SW480 (cell line): ENCODE measurements at places on chromosomes 5 and 9.

DNA sequence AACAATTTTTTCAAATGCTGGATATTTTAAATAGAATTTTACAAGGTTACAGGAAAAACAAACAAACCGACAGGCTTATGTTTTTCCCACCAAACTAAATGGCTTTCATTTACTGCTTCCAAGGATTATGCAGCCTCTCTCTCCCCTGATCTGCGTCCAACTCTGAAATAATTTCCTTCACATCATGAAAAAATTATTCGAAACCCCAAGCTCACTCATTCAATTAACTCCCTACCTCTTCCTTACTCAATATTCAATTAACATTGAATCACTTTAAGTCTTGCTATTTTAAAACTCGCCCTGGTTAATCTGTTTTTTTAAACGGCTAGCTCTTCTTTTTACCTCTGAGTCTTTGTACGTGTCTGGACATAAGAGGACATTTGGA, 336.2 kb downstream of the AGTPBP1 start:
- no peak for DNase-seq

DNA sequence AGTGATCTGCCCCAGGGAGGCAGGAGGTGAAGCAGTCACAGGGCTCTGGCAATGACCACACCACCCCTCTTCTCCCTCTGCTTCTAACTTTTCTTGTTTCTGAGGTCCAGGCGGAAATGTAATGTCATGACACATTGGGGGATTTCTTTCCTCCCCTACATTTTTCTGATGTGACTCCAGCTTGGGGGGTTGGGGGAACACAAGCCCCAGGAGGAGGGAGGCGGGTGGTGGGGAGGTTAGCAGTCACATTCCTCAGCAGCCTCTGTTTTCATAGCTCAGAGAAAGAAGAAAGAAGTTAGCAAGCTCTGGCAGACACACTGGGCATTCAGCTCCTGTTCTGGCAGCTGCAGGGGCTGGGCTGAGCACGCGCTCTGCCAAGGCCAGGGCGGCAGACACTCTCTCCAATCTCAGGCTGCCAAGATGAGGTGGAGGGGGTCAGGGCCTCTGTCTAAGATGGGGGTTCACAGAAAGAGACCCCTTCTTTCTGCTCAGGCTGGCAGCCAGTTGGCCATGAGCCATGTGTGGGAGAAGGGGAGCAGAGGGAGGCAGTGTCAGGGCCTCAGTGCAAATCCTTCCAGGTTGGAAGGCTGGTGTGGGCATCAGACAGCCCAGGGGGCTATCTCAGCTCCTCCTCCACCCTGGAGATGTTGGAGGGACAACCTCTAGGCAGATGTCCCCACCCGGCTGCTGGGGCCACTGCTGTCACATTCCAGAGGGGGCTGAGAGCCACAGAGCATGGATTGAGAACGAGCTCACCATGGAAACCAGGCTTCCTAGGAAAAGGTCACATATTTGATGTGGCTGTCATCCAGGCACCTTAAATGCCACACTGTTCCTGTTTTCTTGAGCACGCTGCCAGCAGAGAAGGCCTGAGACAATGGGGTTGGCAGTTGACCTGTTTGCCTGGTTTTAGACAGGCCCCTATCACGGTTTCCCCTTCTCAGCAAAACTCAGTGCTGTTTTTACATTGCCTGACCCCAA, 20.1 kb upstream of the PFDN1 start:
- DNase-seq: peak; percentile 62

- DNase-seq: peak; percentile 29
Measured at GRCh38 chr5:23507278-23507685, at the start of gene PRDM9. Gene PRDM9 (plus strand): TSS chr5:23507609. CDS start chr5:23509034, 1,425 bp downstream.

DNA sequence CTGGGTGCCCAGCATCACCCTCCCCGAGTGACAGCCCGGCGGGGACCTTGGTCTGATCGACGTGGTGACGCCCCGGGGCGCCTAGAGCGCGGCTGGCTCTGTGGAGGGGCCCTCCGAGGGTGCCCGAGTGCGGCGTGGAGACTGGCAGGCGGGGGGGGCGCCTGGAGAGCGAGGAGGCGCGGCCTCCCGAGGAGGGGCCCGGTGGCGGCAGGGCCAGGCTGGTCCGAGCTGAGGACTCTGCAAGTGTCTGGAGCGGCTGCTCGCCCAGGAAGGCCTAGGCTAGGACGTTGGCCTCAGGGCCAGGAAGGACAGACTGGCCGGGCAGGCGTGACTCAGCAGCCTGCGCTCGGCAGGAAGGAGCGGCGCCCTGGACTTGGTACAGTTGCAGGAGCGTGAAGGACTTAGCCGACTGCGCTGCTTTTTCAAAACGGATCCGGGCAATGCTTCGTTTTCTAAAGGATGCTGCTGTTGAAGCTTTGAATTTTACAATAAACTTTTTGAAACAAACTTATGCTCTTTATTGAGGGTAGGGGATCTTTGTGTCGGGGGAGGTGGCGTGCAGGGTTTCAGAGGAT, 1.3 kb downstream of the GADD45G start:
- DNase-seq: peak; percentile 84

DNA sequence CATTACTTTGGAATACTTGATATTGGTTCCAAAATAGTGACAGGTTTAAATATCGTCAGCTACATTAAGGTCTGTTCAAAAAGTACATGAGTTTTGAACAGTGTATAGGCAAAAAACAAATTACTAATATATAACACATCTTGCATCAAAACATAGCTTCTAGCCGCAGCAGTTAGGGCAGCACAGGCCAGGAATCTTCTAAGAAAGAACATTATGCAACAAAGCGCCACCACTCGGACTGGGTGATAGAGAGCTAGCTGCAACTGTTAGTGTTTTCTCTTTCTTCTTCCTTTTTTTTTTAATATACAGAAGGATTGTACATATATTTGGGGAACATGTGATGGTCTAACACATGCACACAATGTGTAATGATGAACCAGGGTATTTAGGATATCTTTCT, 504.5 kb downstream of the NR2F1-AS1 start:
- no peak for DNase-seq

GRCh38 chr9:135357863-135358551, 121.6 kb upstream of the PPP1R26 start:
- DNase-seq: no peak
